ENCODE measurements at places on chromosomes 16 and 17.

DNA sequence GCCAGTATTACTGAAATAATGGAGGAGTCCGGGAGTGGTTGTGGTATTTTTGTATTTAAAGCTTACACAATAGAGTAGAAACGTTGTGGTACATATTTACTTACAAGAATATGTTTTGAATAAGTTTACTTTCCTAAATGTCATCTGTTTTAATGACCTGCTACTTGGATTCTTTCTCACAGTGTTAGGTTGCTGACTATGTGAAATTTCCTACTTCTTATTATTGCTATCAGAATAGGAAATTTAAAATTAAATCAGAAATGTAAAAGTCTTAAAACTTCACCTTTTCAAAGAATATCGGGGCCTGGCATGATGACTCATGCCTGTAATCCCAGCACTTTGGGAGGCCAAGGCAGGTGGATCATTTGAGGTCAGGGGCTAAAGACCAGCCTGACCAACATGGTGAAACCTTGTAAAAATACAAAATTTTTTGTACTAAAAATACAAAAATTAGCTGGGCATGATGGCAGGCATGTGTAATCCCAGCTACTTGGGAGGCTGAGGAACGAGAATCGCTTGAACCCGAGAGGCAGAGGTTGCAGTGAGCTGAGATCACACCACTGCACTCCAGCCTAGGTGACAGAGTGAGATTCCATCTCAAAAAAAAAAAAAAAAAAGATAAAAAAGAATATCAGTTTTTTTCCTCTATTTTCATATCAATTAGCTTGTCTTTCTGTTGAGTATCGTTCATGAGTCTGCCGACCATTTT is 77.8 kb downstream of the VMP1 start:
- no peak for DNase-seq

GRCh38 chr17:67481808-67482207 is 104.7 kb downstream of the PITPNC1 start:
- DNase-seq, result no peak

- no peak for DNase-seq
Observed at GRCh38 chr17:31538080-31538762, 146.7 kb downstream of the RAB11FIP4 start.

DNA sequence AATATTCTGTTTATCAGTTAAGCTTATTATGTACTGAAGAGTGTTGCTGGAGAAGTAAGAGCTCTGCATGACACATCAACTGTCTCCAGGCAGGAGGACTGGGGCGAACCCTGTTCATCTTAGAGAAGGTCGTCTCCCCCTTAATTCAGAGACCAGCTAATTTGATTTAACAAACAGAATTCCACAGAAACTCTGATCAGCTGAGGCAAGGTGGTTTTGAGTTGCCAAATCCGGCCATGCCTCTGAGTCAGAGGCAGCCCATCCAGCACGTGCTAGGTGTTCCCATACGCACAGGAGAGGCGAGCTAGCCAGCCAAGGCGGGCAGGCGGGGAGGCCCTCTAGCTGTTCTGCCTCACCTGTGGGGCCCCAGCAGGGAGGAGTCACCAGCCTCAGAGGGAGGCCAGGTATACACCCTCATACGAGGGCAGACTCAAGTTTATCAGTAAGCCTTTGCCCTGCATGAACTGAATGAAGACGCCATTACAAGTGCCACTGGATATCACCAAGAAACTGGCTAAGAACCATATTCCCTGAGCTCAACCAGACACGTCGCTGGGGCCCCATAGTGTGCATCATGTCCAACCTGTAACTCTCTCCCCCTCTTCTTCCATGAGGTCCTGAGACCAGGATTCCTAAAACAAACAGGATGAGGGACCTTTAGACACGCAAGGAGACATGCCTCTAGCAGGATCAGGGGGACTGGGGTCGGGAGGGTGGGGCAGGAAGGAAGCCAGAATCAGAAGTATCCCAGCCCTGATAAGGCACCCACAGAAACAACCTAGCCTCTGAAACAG is 25.7 kb downstream of the STAT5A start:
- no peak for DNase-seq

DNA sequence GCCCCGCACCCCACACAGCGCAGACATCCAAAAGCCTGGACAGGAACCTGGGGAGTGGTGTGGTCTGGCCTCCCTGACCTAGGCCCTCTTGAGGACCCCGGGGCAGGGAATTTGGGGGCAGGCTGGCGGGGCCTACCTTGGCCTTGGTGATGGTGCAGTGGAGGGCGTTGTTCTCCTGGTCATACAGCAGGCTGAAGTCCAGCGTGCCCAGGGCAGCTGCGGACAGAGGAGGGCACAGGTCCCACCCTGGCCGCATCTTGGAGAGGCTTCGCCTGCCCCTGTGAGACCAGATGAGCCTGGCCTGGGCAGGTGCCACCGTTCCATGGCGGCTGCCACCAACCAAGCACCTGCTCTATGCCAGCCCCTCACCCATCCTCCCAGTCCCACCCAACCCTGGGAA is 9.0 kb downstream of the DOC2B start:
- no peak for DNase-seq

DNA sequence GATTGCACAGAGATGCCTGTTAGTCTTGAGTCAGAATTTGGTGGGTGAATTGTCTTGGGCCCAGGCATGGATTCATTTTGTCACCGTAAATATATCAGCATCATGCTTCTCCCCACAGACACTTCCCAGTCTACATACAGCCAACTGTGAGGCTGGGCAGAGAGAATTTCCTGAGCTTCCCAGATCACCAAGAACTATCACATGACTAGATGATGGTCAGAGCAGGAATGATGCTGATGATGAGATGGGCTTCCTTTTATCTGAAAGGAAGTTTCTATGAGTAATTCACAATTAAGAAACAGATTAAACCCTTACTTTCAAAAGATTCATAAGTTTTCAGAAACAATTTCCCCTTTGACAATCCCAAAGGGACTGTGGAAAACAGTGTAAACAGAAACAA is 323 bp upstream of the KRTAP9-9 start:
- no peak for DNase-seq

- DNase-seq, result peak; percentile 65
Observed at GRCh38 chr17:4499431-4500190, 930 bp downstream of the SPNS2 start.

DNA sequence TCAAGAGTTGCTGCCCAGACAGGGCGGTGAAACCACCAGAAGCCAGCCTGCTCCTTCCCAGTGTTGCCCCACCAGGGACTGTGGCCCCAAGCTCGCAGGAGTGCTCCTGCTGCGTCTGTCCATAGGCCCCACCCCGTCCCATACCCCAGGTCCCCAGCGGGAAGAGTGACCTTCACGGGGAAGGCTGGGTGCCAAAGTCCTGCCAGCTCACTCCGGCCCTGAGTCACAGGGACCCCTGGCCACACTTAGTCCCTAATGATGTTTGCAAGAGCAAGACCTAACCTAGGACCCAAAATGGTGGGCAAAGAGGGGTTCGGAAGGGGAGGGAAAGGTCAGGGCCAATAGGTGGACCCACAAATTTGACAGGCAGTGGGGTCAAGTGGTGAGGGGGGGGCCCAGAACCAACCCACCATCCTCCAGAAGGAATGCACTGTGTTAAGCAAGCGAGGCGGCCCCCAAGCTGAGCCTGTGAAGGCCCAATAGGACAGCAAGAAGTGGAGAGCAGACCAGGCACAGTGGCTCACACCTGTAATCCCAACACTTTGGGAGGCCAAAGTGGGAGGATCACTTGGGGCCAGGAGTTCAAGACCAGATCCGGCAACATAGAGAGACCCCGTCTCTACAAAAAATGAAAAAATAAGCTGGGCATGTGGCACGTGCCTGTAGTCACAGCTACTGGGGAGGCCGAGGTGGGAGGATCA is 3.3 kb downstream of the DOK4 start:
- DNase-seq, result no peak

GRCh38 chr17:17053446-17054379 is 11.5 kb downstream of the MPRIP start:
- DNase-seq, result no peak

- no peak for DNase-seq
Observed at GRCh38 chr17:48006936-48007709, 30.5 kb downstream of the COPZ2 start.

GRCh38 chr16:49994006-49994405 is 31.0 kb upstream of the CNEP1R1 start:
- DNase-seq, result no peak

DNA sequence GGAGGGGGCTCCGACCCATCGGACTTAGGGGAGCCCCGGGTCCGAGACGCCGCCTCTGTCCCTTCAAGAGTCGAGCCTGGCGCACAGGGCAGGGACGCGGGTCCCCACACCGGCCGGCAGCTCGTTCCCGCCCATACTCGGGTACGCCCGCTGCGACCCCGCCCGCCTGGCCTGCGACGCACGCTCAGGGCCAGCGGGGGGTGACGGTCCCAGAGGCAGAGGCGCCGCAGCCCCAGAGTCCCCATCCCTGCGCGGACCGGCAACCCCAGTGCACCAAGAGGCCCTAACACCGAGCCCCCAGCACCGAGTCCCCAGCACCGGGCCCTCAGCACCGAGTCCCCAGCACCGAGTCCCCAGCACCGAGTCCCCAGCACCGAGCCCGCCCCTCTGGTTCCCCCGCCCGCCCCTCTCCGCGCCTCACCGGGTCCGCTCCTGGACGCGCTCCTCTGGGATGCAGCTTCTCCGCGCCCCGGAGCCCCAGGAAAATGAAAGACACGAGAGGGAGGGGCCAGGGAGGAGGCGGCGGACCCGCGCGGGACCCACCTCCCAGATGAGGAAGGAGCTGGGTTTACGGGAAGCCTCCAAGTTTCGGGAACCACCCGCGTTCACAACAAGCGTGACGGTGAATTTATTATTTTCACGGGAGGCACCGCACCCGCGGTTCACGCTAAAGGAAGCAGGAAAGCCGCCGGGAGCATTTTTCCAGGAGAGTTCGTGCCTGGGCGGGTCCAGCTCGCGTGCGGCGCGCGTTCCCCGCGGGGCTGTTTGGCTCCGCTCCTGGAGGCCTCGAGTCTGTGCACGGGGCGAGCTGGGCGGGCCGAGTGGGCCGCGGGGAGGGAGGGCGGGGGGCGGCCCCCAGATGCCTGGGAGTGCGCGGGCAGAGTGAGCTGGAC is at the start of gene SECTM1:
Gene SECTM1, minus strand, starts transcription at position 488 of the 893 bp plus-strand sequence. CDS start 6,526 bp downstream, outside the sequence.
- DNase-seq, result peak; percentile 21

DNA sequence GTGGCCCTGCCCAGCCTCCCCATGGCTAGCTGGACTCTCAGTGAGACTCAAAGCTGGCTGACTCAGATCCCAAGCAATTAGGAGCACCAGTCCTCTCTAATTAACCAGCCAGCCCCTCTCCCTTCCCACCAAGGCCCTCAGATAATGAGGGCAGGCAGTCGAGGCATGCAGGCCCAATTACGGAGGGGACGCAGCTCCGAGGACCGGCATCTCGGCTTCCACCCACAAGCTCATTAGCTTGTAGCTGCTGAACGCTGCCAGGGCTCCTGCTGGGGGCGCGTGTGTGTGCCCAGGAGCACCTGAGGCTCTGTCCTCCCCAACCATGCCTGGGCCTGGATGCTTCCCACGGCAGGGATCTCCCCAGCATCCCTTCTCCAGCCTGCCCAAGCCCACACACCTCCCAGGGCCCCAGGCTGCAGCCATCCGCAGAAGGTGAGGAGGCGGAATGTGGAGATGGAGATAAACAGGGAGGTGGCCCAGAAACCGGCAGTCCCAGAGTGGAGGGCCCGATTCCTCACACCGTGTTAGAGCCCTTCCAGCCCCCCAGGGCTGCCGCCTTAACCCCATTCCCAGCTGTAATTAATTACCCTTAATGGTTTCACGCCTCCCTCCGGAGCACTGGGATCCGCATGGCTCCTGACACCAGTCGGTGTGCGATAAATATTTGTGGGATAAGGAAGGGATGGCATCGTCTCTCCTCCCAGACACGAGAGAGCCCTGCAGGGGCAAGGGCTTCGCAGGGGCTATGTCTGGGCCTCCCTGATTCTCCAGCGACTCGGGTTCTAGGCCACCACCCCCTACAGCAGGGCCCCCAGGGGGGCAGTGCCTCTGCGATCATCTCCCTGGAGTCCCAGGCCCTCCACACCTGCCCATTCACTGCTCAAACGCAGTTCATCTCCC is 42.2 kb downstream of the RPH3AL start:
- peak; percentile 62 for DNase-seq

DNA sequence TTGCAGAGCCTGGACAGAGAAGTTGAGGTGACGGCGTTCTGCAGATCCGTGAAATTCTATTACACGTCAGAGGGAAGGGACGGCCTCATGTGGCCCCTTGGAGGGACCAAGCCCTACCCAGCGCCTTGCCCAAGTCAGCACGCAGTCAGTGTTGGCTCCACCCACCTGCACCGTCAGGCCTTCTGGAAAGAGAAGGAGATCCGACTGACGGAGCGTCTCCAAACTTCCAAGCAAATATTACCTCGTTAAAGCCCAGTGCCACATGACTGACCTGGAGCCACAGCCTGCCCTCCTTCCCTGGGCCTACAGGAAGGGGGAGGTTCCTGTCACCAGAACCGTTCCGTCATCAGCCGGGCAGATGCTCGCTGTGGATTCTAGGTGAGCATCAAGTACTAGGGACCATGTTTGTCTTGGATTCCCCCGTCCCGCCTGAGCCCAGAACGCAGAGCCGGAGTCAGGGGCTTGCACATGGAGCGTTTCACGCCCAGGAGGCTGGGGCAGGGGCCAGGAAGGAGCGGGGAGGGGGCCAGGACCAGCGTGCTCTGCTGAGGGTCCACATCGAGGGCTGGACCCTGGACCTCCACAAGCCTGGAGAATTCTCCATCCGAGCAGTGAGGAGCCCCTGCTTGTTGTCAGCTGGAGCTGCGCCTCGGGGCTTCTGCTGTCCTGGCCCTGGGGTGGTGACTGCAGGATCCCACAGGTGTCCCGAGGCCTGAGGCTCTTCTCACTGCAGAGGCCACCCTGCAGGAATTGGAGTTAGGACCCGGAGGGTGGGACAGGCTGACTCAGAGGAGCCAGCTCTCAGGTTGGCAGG is 22.6 kb upstream of the METRNL start:
- DNase-seq, result no peak

- no peak for DNase-seq
Observed at GRCh38 chr16:82439678-82440293, 187.0 kb upstream of the CDH13 start.

- peak; percentile 63 for DNase-seq
Observed at GRCh38 chr16:88533381-88533917, 36.8 kb upstream of the ZC3H18 start.

- DNase-seq, result no peak
Observed at GRCh38 chr16:69831212-69832123, 69.3 kb downstream of the WWP2 start.

GRCh38 chr16:84537491-84538151 is 33.2 kb upstream of the MEAK7 start:
- no peak for DNase-seq

GRCh38 chr17:27968206-27968732 is 74.2 kb upstream of the NLK start:
- DNase-seq, result no peak

DNA sequence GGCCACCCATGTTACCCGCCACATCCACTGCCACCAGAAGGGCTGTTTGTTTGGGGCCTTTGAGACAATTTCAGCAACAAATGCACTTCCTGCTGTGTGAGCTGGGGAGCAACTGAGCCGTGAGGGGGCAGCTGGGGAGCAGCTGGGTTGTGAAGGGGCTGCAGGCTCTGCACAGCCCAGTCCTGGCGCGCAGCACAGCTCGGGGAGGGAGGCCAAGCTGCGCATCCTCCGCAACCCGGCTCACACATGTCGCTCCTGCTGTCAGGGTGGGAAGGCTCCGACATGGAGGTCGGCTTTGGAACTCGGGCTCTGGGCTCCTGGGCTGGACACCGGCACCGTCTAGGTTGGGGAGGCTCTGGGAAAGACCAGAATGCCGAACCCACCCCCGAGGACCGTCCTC is 53.6 kb downstream of the CBFA2T3 start:
- DNase-seq, result no peak

- no peak for DNase-seq
Observed at GRCh38 chr17:6986676-6987075, 9.2 kb upstream of the ALOX12 start.

- no peak for DNase-seq
Observed at GRCh38 chr16:53998024-53998810, 288.4 kb downstream of the IRX3 start.

GRCh38 chr17:79041041-79041570 is 17.1 kb downstream of the C1QTNF1 start:
- no peak for DNase-seq

Measured in dorsolateral prefrontal cortex (tissue), 122 donors.